ENCODE measurements at places on chromosomes 2 and 18.

DNA sequence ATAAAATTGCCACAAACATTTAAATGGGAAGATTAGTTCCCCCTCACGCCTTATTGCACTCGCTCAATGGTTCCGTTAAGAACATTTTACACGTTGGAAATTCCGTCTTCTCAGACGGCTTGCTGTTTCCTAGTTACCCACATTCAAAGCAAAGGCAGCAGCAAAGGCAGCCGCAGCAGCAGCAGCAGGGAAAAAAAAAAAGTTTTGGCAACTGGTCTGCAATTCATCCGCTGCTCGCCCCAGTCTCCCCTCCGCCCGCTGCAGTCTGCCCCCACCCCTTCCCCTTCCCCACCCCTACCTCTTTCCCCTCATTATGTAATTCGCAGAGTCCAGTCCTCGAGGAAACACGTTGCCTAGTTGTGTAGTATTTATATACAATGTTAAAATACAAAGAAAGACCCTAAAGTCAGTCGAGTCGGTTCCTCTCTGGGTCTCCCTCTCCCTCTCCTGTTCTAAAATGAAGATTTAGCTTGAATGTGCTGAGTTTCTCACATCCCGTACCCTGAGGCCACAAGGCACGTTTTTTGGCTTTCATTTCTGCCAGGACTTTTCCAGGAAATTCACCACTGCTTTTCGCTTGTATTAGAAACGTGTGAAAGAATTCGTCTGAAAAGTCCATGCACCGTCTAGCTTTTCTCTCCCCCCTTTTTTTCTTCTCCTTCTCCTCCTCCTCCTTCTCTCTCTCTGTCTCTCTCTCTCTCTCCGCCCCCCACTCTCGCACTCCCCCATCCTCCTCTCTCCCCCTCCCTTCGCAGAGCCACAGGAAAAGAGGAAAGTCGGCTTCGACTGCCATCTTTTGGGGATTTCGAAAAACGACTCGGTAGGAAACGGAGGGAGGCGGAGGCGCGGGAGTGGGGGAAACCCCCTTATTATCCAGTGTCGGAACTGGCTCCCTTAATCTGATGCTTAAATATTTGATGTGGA is 140.0 kb downstream of the MEIS1 start:
- no peak for DNase-seq

- DNase-seq = no peak
These were observed 386.6 kb downstream of the NRXN1 start for GRCh38 chr2:50645346-50645745.

GRCh38 chr2:120830096-120830830 is 94.6 kb downstream of the GLI2 start:
- DNase-seq = no peak

- no peak for DNase-seq
These were observed 25.5 kb downstream of the LRRFIP1 start for GRCh38 chr2:237652854-237653253.

DNA sequence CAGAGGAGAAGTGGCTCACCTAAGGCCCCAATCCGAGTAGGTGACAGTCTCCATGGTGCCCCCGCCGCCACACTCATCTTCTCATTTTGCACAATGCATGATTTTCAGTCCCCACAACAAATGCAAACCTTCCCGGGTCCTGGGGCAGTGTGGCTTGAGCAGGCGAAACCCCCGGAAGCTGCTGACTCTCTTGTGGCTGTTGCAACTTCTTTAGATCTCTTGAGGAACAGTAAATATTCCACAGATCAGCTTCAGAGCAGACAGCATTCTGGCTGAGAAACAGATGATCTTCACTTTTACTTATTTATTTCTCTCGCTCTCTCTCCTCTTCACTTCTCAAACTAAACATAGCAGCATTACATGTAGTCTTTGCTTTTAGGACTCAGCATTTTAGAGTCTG is 51.9 kb downstream of the ASAP2 start:
- DNase-seq = no peak

- no peak for DNase-seq
These were observed 20.1 kb upstream of the BMPR2 start for GRCh38 chr2:202355993-202356505.

DNA sequence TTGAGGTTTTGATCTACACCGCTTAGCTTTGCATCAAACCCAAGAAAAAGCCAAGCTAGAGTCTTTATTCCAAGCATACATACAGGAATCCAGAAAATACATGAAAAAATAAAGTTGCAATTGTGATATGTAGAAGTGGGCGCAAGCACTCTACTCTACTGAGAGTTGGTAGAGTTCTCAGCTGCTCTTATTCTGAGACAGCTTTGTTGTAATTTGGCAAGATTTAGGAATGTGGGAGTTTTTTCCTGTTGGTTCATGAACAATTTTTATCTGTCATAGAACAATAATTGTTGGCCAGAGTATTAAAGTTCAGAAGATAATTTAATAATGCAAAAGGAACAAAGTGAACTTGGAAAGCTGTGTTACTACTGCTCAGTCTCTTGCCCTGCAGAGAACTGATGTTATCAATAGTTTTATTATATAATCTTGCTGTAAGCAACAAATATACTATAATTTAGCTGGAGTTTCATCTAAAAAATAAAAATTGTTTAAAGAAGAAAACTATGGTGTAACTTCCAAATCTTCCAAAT is 302.0 kb upstream of the RND3 start:
- no peak for DNase-seq

All from esophagus squamous epithelium (tissue), 5 donors.